ENCODE measurements at places on chromosomes 6 and 20.

GRCh38 chr20:23441850-23442313, 2.4 kb downstream of the CSTL1 start:
- DNase-seq: peak; percentile 44

DNA sequence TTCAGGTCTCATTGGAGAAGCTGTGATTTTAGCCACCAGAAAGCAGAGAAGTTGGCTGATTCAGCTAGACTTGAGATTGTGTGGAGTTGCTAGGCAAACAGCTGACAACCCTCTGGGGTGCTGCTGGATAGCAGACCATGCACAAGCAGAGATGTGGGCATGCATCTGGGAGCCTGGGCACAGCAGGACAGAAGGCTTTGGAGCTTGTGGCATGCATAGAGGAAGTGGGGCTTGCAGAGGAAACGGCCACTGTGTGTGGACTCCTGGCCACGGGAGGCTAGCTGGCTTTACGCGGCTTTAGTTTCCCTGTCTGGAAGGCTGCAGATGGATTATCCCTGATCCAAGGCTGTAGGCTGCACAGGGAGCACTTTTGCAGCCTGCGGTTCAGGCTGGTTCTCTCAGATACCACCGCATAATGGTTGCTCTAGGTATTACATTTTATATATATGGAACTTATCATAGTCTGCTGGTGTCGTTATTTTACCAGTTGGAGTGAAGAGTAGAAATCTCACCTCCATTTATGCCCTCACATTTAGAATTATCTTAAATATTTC, 10.4 kb downstream of the ZNF831 start:
- no peak for DNase-seq

GRCh38 chr20:40769677-40770285, 80.7 kb upstream of the MAFB start:
- no peak for DNase-seq

- DNase-seq: no peak
Measured at GRCh38 chr6:84052204-84052882, 18.8 kb downstream of the MRAP2 start.

- no peak for DNase-seq
Measured at GRCh38 chr20:63363981-63364561, 2.9 kb upstream of the CHRNA4 start.

DNA sequence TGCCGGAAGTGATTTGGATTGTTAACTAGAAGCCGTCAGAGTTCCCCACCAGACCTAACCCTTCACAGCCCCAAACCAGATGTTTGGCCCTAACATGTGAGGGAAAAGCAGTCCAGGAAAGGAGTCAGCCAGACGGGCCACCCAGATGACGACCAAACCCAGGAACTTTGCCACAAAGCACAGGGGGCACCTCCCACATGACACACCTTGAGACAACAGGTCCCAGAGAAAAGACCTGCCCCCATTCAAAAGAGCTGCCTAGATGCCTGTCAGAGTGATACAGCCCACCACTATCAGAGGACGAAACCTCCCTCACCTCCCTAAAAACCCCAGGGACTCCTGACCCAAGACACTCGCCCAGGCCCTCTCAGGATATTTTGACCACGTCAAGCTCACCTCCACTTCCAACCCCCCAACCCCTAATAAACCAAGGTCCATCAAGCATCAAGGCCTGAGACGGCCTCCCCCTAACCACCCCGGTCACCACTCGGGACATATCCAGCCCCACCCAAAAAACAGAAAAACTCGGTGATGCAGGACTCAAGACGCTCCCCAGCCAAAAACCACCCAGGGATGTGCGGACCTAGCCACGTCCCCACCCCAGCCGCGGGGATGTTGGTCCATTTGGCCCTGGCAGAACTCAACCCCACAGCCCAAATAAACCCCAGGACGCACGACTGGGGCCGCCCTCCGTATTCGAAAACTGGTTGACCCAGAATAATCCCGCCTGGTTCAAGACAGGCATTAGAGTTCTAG, 662 bp downstream of the ZNF343 start:
- no peak for DNase-seq

DNA sequence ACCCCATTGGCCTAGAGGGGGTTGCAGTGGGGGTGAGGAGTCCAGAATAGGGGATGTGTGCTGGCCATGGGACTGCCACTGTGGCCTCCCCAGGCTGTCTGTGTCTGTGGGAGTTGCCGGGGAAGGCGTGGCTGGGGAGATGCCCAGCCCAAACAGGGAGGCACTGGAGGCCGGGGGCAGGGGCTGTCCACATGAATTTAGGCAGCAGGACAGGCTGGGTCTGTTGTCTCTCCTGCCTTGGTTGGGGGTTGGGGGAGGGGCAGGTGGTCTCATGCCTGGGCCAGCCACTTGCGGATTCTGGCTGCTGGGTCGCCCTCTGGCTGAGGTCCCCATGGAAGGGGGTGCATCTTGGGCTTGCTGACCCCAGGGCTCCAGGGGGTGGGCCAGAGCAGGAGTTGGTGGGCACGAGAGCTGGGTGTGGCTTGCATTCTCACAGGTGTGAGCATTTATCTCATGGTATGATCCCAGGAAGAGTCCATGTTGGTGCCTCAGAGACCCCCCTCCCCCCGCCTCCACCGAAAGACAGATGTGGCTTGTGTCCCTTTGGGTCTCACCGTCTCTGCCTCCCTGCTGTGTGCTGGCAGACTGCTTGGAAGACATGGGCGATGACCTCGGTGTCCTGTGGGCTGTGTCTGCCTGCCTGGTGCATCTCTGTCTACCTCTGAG, 4.0 kb downstream of the SOX18 start:
- no peak for DNase-seq

DNA sequence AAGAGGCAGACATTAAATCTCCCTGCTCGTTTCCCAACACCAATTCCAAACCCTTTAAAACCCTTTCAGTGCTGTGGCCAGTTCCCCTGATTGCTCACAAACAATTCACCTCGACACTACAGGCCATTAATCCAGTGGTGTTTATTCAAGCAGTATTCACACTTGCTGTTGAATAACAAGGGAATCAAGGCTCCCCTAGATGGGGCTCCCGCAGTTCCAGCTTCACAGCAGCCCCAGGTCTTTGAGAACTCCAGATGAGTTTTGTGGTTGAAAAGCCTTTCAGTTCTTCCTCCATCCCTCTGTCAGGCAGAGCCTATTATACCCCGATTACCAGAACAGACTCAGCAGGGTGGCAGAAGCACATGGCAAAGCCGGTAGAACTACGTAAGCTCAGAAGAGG, 36.2 kb downstream of the JAG1 start:
- no peak for DNase-seq

DNA sequence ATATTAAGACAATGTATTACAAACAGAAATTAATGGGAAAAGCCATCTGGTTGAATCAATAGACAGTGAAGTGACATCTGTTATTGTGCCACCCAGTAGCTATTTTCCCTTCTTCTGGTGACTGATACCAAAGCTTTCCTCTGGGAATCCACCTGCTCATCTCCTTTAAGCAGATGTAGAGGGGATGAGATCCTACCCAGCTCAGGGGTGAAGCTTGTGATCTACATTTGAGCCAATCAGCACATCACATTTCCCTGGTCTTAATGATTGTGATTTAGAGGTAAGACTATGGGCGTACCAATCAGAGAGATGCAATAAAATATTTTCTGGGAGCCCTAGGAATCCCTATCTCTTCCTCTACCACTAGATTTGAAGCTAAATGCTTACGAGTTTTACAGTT, 782.9 kb downstream of the PTPRT start:
- DNase-seq: no peak

DNA sequence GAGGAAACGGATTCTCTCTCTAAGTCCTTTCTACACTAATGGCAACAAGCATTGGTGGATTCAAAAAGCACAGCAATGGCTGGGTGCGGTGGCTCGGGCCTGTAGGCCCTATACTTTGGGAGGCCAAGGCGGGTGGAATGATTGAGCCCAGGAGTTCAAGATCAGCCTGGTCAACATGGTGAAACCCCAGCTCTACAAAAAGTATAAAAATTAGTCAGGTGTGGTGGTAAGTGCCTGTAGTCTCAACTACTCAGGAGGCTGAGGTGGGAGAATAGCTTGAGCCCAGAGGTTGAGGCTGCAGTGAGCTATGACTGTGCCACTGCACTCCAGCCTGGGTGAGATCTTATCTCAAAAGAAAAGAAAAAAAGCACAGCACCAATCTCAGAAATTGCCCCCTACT, 19.3 kb downstream of the PAQR8 start:
- DNase-seq: no peak

GRCh38 chr6:11404838-11405237, 132.7 kb upstream of the TMEM170B start:
- no peak for DNase-seq

DNA sequence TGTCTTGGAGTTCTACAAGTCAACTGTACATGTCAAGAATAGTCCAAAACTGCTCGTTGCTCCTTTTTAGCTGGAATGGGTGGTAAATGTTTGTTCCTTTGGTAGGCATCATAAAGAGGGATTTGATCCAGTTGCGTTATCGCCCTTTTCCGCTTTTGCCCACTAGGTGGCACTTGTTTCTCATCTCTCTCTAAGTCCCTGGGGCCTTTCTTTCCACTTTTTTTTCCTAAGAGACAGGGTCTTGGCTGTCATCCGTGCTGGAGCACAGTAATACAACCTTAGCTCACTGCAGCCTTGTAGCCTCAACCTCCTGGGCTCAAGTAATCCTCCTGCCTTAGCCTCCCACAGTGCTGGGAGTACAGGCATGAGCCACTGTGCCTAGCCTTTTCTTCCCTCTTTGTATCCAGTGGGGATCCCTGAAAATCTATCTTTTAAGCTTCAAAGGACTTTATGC, 20.7 kb downstream of the GTPBP2 start:
- DNase-seq: peak; percentile 32

GRCh38 chr6:6968731-6969552, 138.8 kb upstream of the RREB1 start:
- no peak for DNase-seq

- no peak for DNase-seq
Measured at GRCh38 chr6:82957171-82957867, 108.3 kb downstream of the UBE3D start.

GRCh38 chr6:120993929-120994572, 340.2 kb downstream of the TBC1D32 start:
- DNase-seq: no peak

DNA sequence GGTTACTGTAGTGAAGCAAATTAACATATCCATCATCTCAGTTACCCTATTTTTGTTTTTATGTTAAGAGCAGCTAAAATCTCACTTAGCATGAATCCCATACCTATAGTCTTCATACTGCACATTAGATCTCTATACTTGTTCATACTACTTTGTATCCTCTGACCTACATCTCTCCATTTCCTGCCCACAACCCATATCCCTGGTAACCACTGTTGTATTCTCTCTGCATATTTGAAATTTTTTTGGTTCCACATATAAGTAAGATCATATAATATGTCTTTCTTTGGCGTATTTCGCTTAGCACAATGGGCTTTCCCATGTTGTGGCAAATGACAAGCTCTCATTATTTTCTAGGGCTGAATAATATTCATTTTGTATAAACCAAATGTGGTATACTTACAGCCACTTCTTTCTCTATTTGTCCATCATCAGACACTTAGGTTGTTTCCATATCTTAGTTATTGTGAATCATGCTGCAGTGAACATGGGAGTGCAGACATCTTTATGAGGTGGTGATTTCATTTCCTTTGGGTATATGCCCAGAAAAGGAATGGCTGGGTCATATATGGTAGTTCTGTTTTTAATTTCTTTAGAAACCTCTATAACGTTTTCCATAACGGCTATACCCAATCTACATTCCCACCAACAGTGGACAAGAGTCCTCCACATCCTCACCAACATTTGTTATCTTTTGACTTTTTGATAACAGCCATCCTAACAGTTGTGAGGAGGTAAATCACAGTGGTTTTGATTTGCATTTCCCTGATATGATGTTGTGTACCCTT, 39.8 kb downstream of the BACH2 start:
- no peak for DNase-seq

GRCh38 chr20:51388227-51388626, 154.3 kb downstream of the NFATC2 start:
- no peak for DNase-seq

GRCh38 chr6:33297956-33298772, 578 bp downstream of the RGL2 start:
- DNase-seq: peak; percentile 49

DNA sequence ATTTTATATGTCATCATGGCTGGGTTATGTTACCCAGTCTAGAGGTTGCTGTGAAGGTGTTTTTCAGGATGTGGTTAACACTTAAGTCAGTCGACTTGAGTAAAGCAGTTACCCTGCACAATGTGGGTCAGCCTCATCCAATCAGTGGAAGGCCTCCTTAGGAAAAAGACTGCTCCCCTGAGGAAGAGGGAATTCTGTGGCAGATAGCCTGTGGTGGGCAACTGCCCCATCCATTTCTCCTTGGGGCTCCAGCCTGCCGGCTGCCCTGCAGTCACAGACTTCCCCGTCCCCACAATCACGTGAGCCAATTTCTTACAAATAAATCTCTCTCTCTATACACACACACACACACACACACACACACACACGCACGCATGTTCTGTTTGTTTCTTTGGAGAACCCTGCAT, 34.5 kb upstream of the MPC1 start:
- no peak for DNase-seq

GRCh38 chr6:168035661-168036545, 38.4 kb downstream of the KIF25 start:
- no peak for DNase-seq

DNA sequence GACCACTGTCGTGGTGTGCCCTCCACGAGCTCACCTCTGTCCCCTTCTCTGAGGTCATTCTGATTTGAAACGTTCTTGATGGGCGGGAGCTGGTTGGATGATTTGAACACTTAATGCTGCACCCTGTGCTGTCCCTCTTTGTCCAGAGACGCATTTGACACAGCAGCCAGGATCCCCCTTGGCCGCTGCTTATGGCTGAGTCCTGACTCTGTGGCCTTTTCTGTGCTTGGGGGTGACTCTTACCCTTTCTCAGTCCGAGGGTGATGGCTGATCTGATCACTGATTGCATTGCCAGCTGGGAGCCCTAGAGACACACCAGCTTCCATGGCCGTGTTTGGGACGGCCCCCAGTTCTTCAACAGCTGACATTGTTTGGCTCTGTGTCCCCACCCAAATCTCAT, 43.5 kb upstream of the FRMD1 start:
- DNase-seq: no peak

DNA sequence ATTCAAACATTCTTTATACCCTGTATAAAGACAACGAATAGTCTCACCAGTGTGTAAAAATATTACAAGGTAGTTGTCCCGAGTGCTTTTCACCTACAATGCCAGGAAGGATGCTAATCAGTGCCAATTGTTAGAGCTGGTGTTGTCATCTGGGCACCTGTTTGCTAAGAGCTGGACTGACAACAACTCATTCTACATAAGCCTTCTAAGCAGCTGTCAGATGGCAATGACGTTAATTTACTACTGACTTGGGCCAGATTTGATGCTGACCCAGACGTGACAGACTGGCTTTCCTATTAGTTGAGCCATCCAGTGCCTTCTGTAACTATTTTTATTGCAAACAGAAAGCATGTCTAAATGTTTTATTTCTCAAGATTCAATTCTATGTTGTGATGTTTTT, 355.2 kb downstream of the ADGRB3 start:
- no peak for DNase-seq

GRCh38 chr20:327186-328026, 2.1 kb downstream of the SOX12 start:
- DNase-seq: peak; percentile 64

GRCh38 chr6:20582586-20583443, 48.6 kb downstream of the CDKAL1 start:
- no peak for DNase-seq

GRCh38 chr6:97214671-97215070, 68.3 kb downstream of the MMS22L start:
- DNase-seq: no peak

Data from stimulated activated CD4-positive, alpha-beta T cell treated with anti-CD3 and anti-CD28 coated beads, Interleukin-4, amount 100 ng/mL, for 4 hours (primary cell).